ENCODE measurements at places on chromosomes 5 and 9. TPM values are rescaled to one million over a fixed set of nuclear protein-coding genes. Genes with fewer than 3 reads are reported as not detected.

The BAAT gene
- 0.32 TPM for total RNA-seq

GRCh38 chr9:3963643-3964369, 336.1 kb downstream of the GLIS3 start:
- DNase-seq = no peak

DNA sequence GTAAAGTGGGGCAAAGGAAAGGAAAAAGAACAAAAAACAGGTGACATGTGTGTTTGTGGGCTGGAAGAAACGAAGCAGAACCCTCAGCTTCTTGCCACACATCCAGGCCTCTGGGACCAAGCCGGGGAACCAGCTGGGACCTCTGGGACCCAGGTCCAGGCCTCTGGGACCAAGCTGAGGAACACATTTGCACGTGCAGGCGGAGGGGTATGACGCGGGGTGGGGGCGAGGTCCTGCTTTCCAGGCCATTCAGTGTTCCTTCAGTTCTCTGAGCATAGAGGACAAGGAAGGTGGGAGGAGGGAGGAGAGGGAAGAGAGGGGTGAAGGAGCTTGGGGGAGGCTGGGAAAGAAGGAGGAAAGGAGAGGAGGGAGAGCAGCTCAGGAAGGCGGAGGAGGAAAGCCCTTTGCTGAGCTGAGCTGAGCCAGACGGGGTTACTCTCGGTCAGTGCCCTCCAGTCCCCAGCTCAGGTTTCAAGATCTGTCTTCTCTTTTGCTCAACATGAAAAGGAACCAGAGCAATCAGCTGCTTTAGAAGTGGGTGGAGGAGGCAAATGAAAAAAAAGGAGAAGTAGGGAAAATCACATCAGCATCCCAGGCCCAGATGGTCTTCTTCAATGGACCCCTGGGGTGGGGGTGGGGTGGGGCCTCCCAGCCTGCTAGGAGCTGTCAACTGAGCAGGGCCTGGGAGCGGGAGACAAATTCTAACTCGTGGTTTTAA, 59.1 kb downstream of the ABCA1 start:
- DNase-seq = peak; percentile 79

The FBP1 gene
- 1.6 TPM for total RNA-seq

The SPAAR gene
- 10.3 TPM for total RNA-seq

DNA sequence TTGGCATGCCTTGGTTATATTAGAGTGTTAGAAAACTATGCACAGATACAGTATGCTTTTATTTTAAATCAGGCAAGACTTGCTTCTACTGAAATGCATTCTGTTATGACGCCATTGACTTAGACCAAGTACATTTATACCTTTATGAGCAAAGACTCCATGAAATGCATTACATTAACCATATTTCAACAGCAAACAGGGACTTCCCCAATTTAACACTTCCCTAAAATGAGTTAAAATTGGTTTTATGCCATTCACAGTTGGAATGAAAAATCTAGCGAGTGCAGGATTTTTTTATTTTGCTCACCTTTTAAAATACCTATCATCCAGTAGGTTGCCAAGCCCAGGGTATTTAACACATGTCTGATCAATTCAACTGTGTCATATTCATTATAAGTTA, 272.1 kb upstream of the IZUMO3 start:
- DNase-seq = no peak

The MTMR12 gene
- total RNA-seq = 21.4 TPM

GRCh38 chr5:107388141-107388861, 282.4 kb downstream of the EFNA5 start:
- no peak for DNase-seq

- no peak for DNase-seq
Observed at GRCh38 chr9:36866840-36867239, 167.2 kb downstream of the PAX5 start.

DNA sequence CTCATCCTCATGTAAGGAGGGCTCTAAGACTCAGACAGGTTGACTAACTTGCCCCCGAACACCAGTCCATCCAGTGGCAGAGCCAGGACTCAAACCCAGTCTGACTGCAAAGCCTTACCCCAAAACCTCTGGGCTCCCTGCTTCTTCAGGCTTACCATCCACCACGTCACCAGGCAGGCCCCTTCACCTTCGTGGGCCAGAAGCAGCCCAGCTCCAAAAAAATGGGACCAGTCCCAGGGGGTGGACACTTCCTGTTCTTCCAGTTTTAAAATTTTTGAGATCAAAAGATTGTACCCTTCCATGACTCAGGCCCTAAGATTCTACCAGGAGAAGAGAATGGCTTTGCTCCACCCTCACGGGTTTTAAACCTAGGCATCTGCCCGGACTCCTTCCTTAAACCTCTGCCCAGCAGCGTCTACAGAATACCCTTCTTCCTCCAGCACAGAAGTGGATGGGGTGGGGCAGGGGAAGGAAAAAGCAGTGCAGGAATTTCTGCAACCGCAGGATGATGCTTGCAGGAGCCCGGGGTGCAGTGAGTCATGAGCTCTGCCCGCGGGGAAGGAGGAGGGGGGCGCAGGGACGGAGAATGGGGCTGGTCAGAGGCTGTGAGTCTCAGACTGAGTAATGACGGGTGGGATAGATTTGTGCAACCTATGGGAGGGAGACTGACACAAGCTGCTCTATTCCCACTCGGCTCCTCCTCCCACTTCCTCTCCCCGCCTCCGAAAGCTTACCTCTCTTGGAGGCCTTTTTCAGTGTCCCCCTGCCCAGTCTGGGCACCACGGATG, 50.4 kb upstream of the STXBP1 start:
- DNase-seq = peak; percentile 79

Measured in heart left ventricle (tissue), 16 donors.